ENCODE measurements at places on chromosomes 13 and 19. TPM values are rescaled to one million over a fixed set of nuclear protein-coding genes. Genes with fewer than 3 reads are reported as not detected.

Gene TNNT1
- polyA plus RNA-seq, result not detected

Gene PDE4C
- 1.1 TPM for polyA plus RNA-seq

Gene ZNF784
- polyA plus RNA-seq, result 9.7 TPM

GRCh38 chr19:52269338-52270261 lies at the start of gene ZNF766:
TSS of gene ZNF766 (plus strand) at chr19:52269587. CDS start at chr19:52269614, 27 bp downstream.
- DNase-seq, result peak; percentile 86

DNA sequence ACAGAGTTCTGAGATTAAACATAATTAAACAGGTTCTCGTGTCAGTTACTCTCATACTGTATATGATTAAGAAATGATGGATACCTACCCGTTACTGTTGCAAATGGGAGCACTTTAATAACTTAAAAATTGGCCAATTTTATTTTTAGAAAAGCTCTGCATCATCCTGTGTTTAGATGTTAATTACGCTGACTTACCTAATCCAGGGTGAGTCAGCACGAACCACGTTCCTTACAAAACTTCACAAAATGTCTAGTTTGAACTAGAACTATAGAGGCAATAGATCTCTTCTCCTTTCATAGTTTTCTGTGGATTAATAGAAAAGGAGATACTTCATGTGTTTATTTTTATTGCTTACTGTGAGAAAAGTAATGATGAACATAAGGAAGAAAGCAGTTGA lies 363.9 kb downstream of the MYO16 start:
- no peak for DNase-seq

Gene CEACAM8
- polyA plus RNA-seq, result not detected

DNA sequence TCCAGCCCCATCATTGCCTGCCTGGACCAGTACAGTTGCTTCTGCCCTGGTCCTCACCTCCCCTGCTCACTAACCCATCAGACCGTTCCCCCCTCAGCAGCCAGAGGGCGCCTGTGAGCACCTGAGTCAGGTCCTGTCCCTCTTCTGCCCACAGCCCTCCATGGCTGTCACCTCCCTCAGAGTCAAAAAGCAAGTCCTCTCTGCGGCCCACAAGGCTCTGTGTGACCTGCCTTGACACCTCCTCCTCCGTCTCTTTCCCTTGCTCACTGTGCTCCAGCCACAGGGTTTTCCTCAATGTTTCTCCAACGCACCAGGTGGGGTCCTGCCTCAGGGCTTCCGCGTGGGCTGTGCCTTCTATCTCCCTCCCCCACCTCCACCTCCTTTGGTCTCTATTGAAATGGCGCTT lies 29.4 kb upstream of the PTPRS start:
- DNase-seq, result no peak

- no peak for DNase-seq
Observed at GRCh38 chr13:113742445-113743120, 16.4 kb upstream of the TMEM255B start.

DNA sequence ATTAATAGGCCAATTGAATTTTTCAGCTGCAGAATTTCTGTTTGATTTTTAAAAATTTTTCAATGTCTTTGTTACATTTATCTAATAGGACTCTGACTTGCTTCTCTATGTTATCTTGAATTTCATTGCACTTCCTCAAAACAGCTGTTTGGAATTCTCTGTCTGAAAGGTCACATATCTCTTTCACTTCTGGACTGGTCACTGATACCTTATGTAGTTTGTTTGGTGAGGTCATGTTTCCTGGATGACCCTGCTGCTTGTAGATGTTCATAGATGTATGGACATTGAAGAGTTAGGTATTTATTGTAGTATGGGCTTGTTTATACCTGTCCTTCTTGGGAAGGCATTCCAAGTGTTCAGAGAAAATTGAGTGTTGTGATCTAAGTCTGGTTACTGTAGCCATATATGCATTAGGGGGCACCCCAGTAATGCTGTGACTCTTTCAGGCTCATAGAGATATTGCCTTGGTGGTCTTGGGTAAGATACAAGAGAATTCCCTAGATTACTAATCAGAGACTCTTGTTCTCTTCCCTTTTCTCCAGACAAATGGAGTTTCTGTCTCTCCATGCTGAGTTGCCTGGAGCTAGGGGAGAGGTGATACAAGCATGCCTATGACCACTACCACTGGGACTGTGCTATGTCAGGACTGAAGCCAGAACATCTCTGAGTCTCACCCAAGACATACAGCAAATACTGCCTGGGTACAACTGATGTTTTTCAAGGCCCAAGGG lies 27.8 kb downstream of the RFC3 start:
- DNase-seq, result no peak

GRCh38 chr19:50725218-50725910 lies 2.2 kb downstream of the CLEC11A start:
- DNase-seq, result no peak

Gene VAV1
- 3.0 TPM for polyA plus RNA-seq

Gene ELSPBP1
- polyA plus RNA-seq, result not detected

DNA sequence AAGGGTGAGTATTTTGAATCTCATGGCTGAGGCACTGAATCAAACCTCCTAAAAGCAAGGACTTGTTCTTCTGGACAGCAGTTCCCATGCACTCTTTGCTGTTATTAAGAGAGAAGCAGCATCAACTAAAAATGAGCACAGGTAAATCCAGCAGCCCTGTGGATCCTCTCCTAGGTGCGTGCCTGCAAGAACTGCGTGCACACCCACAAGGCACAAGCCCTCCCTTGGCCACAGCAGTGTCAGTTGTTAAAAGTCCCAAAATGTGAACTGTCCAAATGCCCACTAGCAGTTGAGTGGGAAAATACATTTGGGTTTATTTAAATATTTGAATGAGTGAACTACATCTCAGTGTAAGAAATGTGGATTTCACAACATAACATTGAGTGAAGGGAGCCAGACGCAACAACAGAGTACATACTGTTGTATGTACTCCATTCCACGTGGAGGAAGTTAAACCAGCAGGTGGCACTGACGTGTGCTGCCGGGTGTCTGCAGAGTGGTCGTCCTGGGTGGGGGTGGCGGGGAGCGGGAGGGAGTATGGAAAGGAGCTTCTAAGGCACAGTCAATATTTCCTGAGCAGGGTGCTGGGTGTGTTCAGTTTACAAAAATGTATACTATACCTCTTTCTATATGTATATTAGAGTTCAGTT lies 266.4 kb downstream of the NALCN start:
- no peak for DNase-seq

Measured in urinary bladder (tissue), 4 donors.